ACHN (cell line): ENCODE measurements at places on chromosomes 2 and 18.
A peak's percentile ranks its signal among the peaks of the same experiment; 100 is the strongest.

GRCh38 chr2:10122500-10123280 is at the start of gene RRM2:
TSS of gene RRM2 (plus strand) at chr2:10122739. CDS start at chr2:10122799, 60 bp downstream.
- peak; percentile 95 for DNase-seq

DNA sequence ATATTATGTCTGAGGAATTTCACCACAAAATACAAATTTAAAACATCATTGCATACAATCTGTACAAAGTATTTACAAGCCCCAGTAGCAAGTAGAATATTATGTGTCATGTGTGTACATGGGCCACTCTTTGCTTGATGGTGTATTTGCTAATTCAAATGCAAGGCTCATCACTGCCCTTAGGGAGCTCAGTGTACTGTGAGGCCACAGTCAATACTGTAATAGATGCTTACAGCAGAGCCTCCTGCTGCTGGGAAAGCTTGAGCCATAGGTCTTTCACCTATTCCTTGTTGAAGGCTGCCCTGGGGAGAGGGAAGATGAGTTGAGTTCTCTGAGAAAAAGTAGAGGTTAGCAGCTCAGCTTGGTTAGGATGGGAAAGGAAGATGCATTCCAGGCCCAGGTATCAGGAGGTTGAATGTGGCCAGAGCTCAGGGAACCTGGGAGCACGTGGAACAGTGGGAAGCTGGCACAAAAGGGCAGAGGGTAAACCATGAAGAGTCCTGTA is 189.6 kb downstream of the LRP1B start:
- DNase-seq = no peak

- DNase-seq = no peak
Measured at GRCh38 chr2:109467701-109468100, 146.1 kb downstream of the SEPTIN10 start.

DNA sequence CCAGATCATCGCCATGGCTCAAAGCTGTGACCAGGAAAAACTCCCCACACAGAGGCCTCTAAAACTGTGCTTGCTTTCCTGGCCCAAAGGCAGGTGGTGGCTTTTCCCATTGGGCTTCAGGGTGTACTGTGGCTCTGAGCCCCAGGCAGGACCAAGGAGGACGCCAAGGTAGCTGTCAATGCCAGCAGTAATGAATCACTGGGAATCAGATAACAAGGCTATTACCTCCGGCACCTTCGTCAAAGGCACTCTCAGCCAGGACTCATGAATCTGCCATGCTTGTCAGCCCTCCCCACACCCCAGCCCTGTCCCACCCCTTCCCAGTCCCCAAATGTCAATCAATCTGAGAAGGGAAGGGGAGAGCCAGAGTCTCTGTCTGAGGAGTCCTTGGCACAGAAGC is 27.9 kb upstream of the EN1 start:
- no peak for DNase-seq

DNA sequence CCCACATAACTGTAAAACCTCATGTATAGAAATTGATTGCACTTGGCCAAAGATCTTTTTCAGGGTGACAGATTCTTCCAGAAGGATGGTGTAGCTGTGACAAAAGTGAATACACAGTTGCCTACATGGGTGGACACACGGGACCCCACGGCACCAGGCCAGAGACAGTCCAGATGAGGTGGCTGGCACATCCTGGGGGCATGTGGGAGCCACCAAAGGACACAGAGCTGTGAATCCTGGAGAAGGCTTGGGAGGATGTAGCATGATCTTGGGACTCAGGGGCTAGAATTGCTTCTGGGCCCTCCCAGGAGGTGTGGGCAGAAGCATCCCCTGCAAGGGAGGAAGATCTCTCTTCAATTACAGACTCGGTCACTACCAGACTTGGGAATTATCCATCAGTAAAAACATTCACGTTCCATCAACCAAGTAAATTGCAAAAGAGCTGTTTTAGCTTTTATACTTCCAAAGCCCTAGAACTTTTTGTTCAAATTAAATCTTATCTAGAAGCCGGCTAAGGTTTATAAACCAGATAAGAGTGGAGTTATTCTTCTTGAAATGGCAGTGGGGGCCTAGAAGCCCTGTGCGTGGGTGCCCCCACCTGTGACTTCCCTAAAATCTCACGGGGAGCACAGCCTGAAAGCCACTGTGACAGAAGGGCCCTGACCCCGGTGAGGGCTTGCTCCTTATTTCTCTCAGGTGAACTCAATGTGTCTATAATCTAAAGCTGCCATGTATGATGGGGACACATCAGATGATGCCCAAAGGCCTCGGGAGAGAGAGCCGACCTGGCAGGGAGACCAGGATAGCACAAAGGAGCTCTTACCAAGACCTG is 81.7 kb downstream of the SEPTIN10 start:
- no peak for DNase-seq

DNA sequence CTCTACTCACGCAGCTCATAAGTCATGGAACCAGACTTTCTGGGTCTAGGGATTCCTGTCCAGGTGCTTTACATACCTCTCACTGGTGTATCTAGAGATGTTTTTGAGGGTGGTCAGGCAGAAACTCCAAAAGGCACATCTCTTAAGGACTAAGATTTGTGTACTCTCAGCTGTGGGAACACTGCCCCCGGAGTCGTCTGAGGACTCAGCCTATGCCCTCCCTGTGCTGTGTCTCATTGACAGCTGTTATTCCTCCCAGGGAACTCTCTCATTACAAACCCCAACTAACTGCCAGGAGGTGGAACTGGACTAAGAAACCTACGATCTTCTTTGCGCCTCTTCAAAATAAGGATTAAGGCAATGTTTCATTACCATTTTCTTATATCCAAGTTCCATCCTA is 293.9 kb upstream of the DLGAP1 start:
- DNase-seq = no peak

- peak; percentile 24 for DNase-seq
Measured at GRCh38 chr2:222301053-222301795, 2.4 kb upstream of the PAX3 start.

- peak; percentile 30 for DNase-seq
Measured at GRCh38 chr2:130963849-130964793, 127.4 kb downstream of the ARHGEF4 start.

DNA sequence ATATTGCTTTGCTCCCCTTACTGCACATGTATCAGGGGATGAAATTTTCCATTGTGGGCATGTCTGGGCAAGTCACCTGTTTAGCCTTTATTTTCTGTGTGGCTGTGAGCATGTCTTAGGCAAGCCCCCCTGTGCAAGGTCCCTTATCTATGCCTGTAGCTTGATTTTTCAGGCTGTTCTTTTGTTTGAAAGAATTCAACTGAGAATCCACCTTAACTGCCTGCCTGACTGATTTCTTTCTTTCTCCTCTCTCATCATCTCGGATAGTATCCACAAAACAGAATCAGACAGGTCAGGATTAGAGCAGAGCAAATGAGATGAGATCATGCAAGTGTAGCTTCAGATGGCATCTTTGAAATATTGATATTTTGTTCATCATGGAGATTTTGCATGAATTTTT is 1147.5 kb upstream of the ACVR2A start:
- no peak for DNase-seq

GRCh38 chr18:45100321-45101105 is 419.8 kb downstream of the SETBP1 start:
- DNase-seq = no peak

DNA sequence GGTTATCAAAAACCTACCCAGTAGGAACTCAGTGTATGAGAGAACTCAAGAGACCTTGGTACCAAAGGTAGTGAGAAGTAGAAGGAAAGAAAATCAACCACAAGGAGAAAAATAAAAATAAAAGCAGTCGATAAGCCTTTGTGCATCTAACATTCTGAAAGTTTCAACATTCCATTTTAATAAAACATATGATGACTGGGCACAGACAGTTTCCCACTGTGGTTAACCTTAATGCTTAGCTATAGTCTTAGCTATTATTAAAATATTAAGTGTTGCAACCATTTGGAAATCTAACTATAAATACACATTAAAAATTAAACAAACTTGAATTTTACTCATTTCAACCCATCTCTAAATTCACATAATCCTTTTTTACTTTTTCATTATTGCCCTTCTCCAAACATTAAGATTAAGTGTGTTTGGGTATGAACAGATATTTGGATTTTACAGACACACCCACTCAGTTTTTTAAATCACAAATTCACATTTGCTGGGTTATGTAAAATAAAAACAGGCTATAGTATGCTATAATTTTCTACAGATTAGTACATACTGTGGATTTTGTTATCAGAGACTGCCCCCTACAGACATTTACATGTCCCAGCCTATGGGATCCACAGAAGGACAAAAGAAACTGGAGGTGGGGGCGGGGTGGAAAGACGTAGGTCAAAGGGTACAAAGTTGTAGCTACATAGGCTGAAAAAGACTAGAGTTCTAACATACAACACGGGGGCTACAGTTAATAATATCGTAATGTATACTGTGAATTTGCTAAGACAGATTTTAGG is 32.8 kb downstream of the SRBD1 start:
- peak; percentile 49 for DNase-seq

DNA sequence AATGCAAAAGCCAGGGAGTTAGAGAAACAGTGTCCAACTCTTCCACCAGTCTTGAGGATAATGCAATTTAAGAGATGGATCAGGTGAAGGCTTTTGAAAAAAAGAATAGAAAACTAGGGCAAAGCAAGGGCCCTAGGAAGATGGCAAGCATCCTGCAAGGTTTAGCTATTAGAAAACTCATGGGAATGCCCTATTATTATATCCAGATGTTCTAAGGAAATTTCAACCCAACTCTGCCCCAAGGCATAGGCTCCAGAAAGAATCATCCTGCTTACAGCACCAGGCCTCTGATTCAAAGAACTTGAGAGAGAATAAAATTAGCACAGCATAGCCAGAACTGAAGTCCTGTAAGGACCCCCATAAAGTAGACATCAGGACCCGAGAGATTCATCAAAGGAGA is 68.1 kb downstream of the EN1 start:
- DNase-seq = no peak

GRCh38 chr2:58834404-58834803 is 593.3 kb upstream of the FANCL start:
- DNase-seq = peak; percentile 33

GRCh38 chr2:165827921-165828276 is 33.9 kb upstream of the GALNT3 start:
- no peak for DNase-seq

GRCh38 chr2:160324161-160324800 is 124.2 kb upstream of the ITGB6 start:
- DNase-seq = peak; percentile 58

DNA sequence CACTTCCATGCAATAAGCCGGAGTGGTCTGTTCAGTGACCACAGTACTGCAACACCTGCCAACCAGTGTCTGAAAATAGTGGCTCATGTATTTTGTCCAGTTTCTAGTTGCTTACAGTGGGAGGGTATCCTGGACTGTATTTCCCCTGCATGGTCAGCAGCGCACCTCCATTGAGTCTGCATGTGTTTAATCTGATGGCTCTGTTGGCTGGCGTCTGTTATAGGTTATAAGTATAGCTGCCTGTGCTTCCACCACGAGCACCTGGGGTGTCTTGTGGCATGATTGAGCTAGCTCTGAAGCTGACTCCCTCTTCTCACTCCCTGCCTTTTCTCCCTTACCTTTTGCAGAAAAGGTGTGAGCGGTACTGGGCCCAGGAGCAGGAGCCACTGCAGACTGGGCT is 12.9 kb downstream of the PTPN18 start:
- DNase-seq = no peak

GRCh38 chr2:152792974-152793373 is 74.6 kb downstream of the ARL6IP6 start:
- no peak for DNase-seq

DNA sequence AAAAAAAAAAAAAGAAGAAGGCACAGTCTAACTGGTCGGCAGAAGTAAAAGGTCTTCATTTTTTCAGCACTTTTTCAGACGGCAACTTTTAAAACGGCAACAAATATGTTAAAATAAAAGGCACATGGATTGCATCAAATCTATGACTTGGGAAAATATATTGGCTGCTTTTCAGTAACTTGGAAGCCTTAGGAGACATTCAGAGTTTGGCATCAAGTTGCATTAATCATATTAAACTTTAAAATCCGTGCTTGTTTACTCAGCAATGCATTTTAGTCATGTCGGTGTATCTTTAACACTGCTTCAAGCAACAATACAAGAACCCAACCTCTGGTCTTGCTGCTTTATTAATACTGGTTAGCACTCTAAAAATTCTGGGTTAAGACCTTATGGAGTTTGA is 111.1 kb downstream of the MEP1B start:
- no peak for DNase-seq

GRCh38 chr2:145277922-145278321 is 758.0 kb upstream of the ZEB2 start:
- DNase-seq = no peak

DNA sequence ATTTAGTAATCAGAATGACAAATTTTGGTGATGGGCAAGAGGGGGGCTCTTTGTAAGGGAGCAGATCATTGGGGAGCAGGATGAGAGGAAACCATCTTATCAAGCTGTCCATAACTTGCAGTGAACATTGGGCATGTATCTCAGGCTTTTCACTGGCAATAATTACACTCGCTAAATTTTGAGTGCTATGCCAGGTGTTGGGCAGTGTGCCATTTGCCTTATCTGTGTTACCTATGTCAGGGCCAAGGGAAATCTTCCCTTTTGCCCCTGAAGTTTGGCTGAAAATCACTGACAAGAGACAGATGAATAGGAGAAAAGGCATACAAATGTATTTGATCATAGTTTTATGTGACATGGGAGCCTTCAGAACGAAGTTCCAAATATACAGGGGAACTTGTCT is 39.0 kb downstream of the NOSTRIN start:
- DNase-seq = no peak

DNA sequence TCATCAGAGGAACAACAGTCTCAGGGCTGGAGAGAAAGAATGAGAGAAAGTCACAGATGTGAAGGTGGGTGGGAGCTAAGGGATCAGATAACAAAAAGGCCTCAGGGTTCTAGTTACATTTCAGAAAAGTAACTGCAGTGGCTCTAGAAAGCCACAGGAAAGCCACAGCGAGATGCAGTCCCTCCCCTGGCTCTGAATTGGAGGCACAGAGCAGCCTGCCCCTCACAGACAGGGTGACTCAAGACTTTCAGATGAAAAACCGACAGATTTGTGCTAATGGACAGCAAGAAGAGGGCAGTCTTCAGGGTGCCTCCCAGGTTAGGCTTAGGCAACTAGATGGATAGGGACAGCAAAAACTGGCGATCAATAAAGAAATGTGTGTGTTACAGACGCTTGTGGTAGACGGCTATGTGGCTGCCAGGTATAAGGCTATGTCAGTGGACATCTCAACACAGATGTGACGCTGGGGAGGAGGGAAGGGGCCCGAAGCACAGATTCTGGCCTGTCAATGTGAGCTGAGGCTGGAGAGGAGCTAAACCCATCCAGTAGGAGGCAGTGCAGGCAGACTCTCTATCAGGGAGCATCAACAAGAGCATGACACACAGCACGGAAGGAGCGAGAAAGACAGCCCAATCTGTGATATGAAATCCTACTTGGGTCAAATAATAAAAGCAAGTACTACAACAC is 26.2 kb downstream of the UNC50 start:
- peak; percentile 46 for DNase-seq
